ENCODE measurements at places on chromosomes 1 and 21.

- DNase-seq = no peak
Measured at GRCh38 chr1:112033439-112034120, 44.1 kb upstream of the KCND3 start.

DNA sequence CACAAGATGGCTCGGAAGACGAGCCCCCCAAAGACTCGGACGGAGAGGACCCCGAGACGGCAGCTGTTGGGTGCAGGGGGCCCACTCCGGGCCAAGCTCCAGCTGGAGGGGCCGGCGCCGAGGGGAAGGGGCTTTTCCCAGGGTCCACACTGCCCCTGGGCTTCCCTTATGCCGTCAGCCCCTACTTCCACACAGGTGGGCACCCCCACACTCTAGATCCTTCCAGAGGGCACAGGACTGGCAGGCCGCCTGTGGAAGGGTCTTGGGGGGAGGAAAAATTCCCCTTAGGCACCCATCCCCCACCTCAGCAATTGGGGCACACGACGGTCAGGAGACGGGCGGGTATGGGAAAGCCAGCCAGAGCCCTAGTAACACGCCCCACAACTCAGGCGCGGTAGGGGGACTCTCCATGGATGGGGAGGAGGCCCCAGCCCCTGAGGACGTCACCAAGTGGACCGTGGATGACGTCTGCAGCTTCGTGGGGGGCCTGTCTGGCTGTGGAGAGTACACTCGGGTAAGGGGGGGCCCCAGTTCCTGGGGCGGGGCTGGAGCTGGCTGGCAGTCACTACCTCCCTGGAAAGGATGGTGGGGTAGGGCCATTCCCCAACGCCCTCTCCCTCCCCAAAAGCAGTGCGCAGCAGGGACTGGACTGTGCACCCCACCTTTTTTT lies 16.1 kb downstream of the NOC2L start:
- DNase-seq = no peak

DNA sequence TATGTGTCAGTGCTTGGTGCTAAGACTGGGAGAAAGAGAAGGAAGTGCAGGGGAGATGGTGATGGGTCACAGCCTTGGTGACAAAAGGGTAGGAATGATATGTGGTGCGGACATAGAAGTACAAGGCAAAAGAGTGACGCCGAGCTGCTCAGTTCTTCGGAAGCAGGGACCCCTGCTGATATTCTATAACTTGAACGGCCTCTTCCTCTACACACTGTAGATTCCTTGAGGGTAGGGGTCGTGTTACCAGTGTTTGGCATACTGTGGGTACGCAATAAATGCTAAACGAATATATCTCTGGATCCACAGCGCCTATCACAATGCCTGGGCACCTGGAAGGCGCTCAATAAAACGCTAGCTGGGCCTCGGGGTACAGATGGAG lies 488 bp downstream of the DBT start:
- no peak for DNase-seq

DNA sequence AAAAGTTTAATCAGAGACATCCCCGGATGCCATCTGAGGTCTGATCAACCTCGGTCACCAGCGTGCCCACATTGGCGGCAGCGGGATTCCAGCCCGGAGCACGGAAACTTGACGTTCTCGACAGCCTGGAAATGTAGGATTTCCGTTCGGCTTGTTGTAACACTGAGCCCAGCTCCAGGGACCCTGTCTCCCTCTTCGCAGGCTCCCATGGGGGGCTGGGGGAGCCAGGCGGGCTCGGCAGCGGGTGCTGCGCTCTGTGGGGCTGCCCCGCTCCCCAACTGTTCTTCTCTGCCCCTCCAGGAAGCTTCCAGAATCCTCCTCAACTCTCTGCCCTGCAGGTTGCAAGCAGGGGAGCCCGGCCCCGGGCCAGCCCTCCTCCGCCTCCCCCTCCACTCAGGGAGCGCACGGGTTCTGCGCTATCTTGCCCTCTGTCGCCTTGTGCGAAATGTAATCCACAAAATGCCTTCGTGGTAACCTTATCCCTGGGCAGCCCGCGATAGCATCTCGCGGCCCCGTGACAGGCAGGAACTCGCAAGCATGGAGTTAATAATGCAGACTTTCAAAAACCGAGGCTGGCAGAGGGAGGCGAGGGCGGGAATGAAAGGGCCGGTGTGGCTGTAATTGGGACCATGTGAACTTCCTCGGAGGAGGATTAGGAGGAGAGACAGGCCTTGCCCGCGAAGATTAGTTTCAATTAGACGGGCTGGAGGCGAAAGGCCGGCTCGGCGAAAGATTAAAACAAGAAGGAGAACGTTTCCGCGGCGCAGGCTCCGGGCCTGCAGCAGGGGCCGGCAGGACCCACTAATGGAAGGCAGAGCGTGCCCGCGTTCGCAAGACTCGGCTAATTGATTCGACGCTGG lies 53.9 kb upstream of the TTC34 start:
- DNase-seq = no peak

- no peak for DNase-seq
Measured at GRCh38 chr1:186901631-186902030, 72.9 kb downstream of the PLA2G4A start.

DNA sequence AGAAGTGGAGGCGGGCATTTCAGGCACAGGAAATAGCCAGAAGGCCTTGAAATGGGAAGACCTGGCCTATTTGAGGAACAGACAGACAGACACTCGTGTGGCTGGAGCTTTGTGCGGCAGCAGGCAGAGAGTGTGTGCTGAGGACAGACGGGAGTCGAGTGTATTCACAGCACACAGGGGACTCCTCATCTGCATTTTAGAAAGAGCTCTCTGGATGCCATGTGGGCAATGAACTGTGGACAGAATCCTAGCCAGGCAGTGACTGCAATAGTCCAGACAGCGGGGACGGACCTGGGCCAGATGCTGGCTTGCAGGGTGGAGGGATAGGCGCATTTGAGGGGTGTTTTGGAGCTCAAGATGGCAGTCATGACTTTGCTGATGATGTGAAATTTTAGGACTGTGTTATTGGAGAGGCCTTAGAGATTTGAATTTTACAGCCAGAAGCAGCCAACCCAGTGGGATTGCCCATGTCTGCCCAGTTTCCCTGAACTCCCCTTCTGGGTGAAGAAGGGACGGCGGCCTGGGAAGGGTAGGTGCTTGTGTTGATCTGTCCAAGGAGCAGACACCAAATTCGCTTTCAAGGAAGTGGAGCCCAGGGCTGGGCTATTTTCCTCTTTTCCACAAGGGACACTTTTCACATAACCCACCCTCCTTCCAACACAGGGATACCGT lies 43.7 kb downstream of the CHAF1B start:
- no peak for DNase-seq

Data from activated gamma-delta T cell (primary cell).